ENCODE measurements at places on chromosomes 13 and 19. TPM values are rescaled to one million over a fixed set of nuclear protein-coding genes. Genes with fewer than 3 reads are reported as not detected.

Gene VAV1
- 125 TPM for total RNA-seq

Gene ZNF610
- 0.81 TPM for total RNA-seq

Gene ZNF235
- total RNA-seq = 8.1 TPM

Gene SNRPD2
- total RNA-seq = 607 TPM

Gene ERFL
- 2.2 TPM for total RNA-seq

Gene CTXN1
- total RNA-seq = not detected

Gene ZNF565
- total RNA-seq = 4.5 TPM

Gene PEAK3
- total RNA-seq = 0.36 TPM

Gene ANKRD24
- total RNA-seq = 1.0 TPM

Gene CERS1
- total RNA-seq = not detected

Gene EFNB2
- 0.19 TPM for total RNA-seq

Gene CYP4F3
- total RNA-seq = not detected

Gene PNMA8B
- total RNA-seq = 0.25 TPM

Gene FBN3
- total RNA-seq = not detected

Gene RYR1
- 1.2 TPM for total RNA-seq

Gene ZNF880
- 19.0 TPM for total RNA-seq

Gene LIN37
- total RNA-seq = 10.6 TPM

Gene C19orf73
- 2.5 TPM for total RNA-seq

Gene C1QTNF9B
- not detected for total RNA-seq

Gene LGALS4
- total RNA-seq = 1.6 TPM

Gene CYP2A6
- total RNA-seq = not detected

Gene CLC
- total RNA-seq = 0.91 TPM

Gene CCDC70
- total RNA-seq = not detected

Gene PLPPR2
- total RNA-seq = 1.6 TPM

Gene EFNA2
- not detected for total RNA-seq

Gene ZNF414
- 45.5 TPM for total RNA-seq

Gene SPRYD7
- total RNA-seq = 2.5 TPM

Gene MBD3L3
- total RNA-seq = not detected

Gene PLPPR3
- total RNA-seq = not detected

Gene AP3D1
- 83.4 TPM for total RNA-seq

Gene SERP2
- not detected for total RNA-seq

Gene CPT1C
- 1.3 TPM for total RNA-seq

Gene TEX29
- total RNA-seq = not detected

Gene CGB1
- total RNA-seq = not detected

Gene C1QTNF9
- total RNA-seq = not detected

Gene KLK15
- total RNA-seq = not detected

Gene KLK11
- not detected for total RNA-seq

Gene KIR3DL2
- 0.55 TPM for total RNA-seq

All from activated naive CD4-positive, alpha-beta T cell treated with anti-CD3 and anti-CD28 coated beads, Interleukin-2, amount 10 ng/mL, durations not matched to agents 5 hours and 36 hours (primary cell).